SK-MEL-5 (cell line): ENCODE measurements at places on chromosomes 13 and 19.

- DNase-seq = peak; percentile 47
These were observed 11.5 kb downstream of the S1PR2 start for GRCh38 chr19:10219678-10220077.

DNA sequence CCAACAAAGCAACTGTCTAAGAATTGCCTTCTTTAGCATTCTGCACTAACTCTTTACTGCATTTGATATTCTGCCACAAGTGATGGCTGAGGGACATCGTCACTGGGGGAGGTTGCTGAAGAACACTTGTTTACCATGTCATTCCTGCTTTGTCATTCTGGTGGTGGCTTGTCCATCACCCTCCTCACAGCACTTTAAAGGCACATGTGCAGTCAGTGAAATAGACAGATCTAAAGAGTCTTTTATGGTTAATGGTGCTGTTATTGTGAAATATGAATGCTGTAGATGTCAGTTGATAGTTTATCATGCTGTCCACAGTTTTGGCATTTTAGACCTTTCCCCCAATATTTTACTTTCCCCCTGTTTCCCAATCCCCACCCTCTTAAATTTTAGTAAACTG lies 120.9 kb upstream of the TSC22D1 start:
- no peak for DNase-seq

DNA sequence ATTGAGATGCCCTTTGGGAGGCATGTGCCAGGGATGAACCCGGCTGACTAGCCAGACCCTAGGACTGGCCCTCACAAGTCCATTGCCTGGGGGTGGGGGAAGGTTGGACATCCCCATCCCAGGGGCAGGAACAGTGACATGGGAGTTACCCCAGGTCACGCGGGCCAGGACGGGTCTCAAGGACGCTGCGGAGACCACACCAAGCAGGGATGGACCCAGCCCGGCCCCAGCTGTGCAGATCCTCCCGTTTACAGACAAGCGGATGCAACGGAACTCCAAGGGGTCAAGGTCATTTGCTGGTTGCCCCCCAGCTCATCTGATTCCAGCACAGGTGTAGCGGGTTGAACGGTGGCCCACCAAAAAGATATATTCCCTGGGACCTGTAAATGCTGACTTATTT lies 20.0 kb downstream of the F2RL3 start:
- DNase-seq = no peak

GRCh38 chr13:98781045-98781444 lies 28.6 kb upstream of the SLC15A1 start:
- no peak for DNase-seq

DNA sequence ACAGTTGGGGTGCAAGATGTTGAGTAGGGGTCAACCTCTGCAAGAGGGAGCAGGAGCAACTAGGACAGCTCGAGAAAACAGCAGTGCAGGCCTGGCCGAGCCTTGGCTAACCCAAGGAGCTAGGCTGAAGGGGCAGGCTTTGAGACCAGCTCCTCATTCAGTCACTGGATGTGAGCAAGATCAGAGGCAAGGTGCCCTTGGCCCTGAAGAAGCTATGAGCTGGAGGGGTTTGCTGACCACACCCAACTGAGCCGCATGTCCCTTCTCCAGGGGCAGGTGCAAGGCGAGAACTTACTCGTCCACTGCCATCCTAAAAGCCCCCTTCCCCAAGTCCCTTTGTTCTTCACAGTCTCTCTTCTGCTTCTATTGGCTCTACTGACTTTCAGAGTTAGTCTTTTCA lies 126.1 kb upstream of the UBL3 start:
- DNase-seq = no peak

GRCh38 chr13:50366488-50367174 lies 351.4 kb downstream of the KCNRG start:
- no peak for DNase-seq

GRCh38 chr19:58451358-58452101 lies at the start of gene ZNF324B:
ZNF324B (plus strand) TSS chr19:58451622; CDS start chr19:58453702, 2,080 bp downstream.
- DNase-seq = peak; percentile 94

GRCh38 chr13:28322256-28322905 lies 172.5 kb downstream of the FLT1 start:
- no peak for DNase-seq

DNA sequence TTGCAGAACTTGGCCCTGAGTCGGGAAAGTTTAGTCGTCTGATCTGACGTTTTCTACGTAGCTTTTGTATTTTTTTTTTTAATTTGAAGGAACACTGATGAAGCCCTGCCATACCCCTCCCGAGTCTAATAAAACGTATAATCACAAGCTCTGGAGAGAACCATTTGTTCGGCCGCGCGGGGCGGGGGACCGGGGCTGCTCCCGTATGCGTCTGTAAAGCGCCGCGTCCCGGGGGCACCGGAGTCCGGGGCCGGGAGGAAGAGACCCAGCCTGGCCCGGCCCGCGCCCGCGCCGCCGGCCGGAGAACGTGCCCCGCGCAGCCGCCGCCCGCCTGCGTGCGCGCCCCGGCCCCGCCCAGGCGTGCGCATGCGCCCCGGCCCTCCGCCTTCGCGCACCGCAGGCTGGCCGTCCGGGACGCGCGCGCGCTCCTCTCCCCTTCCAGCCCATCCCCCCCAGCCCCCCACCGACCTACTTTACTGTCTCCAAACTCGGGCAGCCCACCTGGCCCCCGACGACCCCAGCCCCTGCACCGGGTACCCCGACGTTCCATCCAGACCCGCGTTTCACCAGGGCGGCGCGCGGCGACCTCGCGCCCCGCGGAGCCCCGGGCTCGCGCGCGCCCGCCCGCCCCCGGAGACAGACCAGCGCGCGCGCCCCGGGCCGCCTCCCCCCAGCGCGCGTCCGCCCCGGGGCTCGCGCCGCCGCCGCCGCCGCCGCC lies 785 bp upstream of the USF2 start:
- peak; percentile 60 for DNase-seq

DNA sequence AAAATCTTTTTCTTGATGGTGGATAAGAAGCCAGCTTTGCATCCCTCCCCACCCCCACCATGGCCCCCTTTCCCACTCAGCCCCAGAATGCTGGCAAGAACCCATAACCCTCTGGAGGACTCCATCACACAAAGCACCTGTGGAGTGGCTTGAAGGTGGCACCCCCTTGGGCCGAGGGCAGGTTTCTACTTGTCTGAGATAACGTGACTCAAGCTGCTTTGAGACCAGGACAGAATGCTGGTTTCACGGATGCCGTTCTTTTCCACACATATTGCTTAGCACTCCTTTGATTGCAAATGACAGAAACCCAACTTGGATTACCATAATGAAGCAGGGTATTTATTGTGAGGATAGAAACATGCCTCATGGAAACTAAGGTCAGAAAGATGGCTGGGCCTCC lies 82.2 kb downstream of the LACC1 start:
- DNase-seq = no peak

DNA sequence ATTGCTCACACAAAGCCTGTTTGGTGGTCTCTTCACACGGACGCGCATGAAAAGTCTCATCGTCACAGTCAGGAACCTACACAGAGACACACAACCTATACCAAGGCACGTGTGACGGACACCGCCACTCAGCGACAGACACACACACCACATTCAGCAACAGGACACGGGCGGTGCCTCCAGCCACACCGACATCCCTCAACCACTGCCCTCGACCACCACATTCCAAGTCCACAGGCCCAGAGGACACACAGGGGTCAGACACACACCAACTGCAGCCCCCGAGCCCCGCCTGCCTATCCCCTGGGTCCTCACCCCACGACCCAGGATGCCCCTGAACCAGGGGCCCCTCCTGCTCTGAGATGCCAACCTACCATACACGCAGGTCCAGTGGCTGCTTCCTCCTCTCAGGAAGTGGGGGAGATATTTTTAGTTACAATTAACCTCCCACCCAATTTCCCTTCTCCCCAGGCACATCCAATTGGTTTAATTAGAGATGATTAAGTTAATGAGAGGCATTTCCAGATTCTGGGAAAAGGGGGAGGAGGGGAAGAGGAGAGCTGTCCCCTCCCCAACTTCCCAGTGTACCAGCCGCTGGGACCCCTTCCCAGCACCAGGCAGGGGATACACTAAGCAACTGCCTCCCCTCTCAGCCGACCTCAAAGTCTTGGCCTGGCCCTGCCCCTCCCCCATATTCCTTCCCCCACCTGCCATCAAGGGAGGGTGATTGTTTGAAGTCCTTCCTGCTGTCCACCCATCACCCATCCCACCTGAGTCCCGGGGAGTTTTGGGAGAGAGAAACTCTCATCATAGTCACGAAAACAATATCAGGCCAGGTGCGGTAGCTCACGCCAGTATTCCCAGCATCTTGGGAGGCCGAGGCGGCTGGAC lies 20.4 kb downstream of the MEIS3 start:
- DNase-seq = no peak

GRCh38 chr13:40469581-40470310 lies 196.7 kb downstream of the FOXO1 start:
- DNase-seq = no peak

DNA sequence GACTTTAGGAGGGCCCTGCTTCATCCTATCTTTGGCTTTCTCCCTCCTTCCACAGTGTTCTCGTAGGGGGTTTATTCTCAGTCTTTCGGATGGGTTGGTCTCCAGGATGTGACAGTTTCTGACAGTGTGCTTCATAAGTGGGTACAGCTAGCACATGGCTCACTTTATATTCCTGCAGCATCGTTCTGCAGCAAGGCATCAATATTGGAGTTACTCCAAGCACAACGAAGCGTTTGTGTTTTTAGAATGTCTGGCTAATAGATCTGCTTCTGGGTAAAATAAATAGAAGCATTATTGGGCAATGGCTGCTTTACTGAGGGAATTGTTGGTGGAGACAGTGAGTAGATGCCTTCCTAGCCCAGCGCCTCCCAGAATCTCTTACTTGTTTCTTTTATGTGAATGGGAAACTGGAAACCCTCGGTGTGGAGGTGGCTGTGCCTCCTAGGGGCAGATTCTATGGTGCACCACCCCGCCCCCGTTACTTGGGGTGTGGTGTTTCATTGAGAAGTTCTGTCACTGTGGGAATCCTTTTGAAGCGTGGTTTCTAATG lies 2.0 kb downstream of the FARP1 start:
- DNase-seq = peak; percentile 58

DNA sequence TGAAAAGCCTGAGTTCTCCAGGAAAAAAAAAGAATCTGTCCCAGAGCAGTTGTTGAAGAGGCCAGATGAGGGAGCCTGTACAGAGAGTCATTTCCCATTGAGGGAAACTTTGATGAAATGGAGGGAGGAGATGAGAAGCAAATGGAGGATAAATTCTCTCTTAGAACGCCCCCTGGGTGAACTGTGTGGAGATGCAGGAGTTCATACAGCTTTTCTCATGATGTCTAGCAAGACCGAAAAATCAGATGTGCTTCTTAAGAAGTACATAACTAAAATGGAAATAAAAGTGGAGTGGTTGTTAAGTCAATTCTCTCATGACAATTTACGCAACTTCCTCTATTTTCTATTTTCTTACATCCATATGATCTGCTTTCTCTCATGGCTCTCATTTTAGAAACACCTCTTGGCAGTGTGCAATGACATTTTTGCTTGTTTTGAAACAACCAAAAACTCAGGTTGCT lies 1263.1 kb downstream of the PCDH9 start:
- DNase-seq = peak; percentile 90
